ENCODE measurements at places on chromosomes 6 and 20.

DNA sequence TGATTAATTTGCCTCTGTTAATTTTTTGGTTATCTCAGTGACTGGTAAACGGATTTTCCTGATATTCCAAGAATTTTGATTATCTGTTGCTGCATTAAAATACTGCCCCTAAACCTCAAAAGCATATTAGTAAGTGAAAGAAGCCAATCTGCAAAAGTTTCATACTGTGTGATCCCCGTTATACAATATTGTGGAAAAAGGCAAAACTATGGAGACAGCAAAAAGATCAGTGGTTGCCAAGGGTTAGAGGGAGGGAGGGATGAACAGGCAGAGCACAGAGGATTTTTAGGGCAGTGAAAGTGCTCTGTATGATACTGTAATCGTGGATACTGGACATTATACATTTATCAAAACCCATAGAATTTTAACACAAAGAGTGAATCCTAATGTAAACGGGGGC lies 133.0 kb downstream of the MYLK4 start:
- no peak for DNase-seq

- DNase-seq, result no peak
These were observed 81.2 kb upstream of the MAN1A1 start for GRCh38 chr6:119430805-119431204.

DNA sequence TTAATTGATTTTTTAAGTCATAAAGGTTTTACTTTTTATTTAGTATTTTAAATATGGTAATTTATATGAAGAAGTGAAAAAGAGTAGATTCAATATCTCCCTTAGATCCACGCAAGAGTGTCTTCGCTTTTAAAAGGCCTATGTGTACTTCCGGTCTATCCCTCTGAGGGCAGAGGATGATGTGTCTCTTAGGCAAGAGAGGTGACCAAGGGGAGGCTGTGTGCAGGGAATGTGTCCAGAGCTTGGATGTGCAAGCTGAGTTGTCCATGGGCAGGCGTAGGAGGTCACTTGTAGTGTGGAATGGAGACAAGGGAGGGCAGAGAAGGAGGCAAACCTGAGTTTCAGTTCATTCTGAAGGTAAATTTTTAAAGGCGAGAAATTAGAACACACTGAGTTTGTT lies 113.9 kb downstream of the CRYBG1 start:
- DNase-seq, result no peak

- DNase-seq, result no peak
These were observed 1008.3 kb downstream of the KIF16B start for GRCh38 chr20:15564981-15565380.

- no peak for DNase-seq
These were observed 91.6 kb upstream of the RIPOR2 start for GRCh38 chr6:25027221-25027916.

DNA sequence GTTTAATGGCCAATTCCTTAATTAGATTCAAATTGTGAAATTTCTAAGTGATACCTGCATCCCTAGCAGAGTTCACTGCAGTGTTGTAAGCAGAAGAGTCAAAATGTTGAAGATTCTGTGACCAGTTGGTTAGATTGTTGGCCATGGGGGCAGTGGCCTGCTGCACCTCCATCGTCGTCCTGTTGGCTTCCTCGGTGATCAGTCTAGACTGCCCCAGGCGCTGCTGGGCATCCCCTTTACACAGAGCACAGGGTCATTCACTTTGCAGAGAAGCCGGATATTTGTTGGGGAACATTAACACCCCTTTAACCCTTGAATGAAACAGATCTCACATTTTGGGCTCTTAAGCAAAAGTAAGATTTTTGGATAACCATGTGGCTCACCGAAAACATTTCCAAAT lies 60.7 kb downstream of the FAM229B start:
- no peak for DNase-seq

DNA sequence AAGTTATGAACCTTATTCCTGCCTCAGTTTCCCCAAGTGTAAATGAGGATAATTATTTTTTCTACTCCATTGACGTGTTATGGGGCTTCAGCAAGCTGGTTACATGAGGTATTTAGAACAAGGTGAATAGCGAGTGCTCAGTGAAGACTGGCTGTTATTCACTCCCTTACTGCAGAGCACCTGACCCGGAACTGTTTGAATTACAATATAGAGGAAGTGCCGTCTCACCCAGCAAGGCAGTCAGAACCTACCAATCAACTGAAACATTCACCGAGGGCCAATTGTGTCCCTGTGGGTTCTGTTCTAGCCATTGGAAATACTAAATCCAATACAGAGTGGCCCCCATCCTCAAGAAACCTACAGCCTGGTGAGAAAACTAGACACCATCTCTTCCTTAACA lies 216.9 kb downstream of the UST start:
- no peak for DNase-seq

GRCh38 chr20:8842525-8842924 lies 226.4 kb upstream of the PLCB4 start:
- no peak for DNase-seq

DNA sequence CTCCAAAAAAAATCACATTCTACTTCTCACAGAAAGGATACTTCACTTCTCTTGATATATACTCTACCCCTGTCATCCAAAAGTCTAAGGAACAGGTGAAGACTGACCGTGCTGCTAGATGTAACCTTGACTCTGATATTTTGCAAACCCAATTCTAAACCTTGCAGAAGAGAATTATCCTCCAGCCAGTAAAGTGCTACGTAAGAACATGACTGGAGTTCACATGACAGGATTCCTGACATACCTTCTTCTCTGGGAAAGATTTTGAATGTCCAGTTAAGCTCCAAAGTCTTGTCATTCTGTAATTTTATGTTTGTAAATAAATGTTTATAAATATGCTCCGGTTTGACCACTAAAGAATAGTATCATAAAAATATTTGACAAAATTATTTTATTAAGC lies 35.8 kb downstream of the BTBD9 start:
- peak; percentile 32 for DNase-seq

- DNase-seq, result no peak
These were observed 24.1 kb downstream of the SUPT3H start for GRCh38 chr6:45353654-45354053.

DNA sequence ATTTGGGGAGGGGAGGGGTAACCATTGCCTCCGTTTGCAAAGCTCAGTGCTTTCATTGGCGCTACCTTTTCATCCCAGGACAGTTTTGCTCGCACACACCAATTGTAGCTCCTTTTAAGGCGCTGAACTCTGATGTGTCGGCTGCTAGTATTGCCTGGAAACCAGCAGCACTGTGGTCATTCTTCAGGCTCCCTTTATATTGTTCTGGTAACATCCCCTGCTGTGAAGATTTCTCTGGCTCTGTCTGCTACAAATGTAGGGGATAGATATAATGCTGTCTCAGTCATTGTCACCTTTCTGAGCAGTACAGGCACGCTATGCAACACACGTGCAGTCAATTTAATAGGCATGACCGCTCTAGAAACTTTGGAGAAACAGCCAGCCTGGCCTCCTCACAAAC lies 172.9 kb upstream of the SASH1 start:
- no peak for DNase-seq

DNA sequence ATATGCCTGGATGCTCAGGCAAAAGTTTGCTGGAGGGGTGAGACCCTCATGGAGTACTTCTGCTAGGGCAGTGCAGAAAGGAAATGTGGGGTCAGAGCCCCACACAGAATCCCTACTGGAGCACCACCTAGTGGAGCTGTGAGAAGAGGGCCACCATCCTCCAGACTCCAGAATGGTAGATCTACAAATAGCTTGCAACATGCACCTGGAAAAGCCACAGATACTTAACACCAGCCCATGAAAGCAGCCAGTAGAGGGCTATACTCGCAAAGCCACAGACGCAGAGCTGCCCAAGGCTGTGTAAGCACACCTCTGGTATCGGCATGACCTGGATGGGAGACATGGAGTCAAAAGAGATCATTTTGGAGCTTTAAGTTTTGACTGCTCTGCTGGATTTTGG lies 60.7 kb upstream of the GJE1 start:
- DNase-seq, result no peak

All from fibroblast of the aortic adventitia (primary cell).